Activated CD4-positive, alpha-beta T cell treated with anti-CD3 and anti-CD28 coated beads for 24 hours (primary cell): ENCODE measurements at places on chromosomes 4 and X.

GRCh38 chr4:157996061-157997028, 176.5 kb downstream of the GASK1B start:
- DNase-seq = no peak

- no peak for DNase-seq
These were observed 151.8 kb upstream of the BCOR start for GRCh38 chrX:40249582-40249981.

- no peak for DNase-seq
These were observed 21.8 kb downstream of the FHL1 start for GRCh38 chrX:136168929-136169735.

DNA sequence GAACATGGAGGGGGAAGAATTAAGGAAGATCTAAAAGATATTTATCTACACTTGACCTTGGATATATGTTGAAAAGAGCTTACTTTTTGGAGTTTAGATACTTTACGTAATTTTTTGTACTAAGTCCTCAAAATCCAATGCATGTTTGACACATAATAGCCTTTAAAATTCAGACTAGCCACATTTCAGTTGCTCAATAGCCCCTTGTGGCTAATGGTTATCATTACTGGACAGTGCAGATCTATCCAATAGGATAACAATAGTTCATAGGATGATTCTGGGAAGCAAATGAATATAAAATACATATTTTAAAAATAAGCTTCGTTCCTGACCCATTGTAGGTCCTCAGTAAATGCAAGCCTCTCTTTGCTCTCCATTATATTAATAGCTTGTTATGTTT, 13.8 kb downstream of the AP1AR start:
- DNase-seq = no peak

- no peak for DNase-seq
These were observed 78.4 kb upstream of the RBPJ start for GRCh38 chr4:26242451-26242850.

GRCh38 chr4:78226279-78226678, 169.2 kb downstream of the FRAS1 start:
- no peak for DNase-seq

DNA sequence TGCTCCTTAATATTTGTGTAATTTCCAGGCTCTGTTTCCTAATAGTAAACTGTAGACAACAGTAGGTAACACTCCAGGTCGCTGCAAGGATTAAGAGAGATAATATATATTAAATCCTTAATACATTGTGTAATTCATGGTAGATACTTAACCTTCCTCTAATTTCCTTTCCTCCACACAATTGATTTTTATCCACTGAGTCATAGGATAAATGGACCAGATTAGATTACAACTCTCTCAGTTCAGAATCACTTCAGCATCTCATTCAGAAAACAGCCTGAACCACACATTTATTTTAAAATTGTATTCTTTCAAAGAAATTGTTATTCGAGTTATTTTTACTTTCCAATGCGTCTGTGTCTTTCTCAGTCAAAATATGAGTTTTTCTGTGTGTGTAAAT, 17.1 kb downstream of the GK2 start:
- no peak for DNase-seq

- DNase-seq = no peak
These were observed 23.0 kb upstream of the OTUD4 start for GRCh38 chr4:145203410-145203809.

GRCh38 chr4:184850018-184850417, 24.2 kb upstream of the ACSL1 start:
- no peak for DNase-seq

GRCh38 chrX:150621652-150622051, 53.2 kb downstream of the MTM1 start:
- DNase-seq = no peak

- no peak for DNase-seq
These were observed 57.1 kb upstream of the GUCY1A1 start for GRCh38 chr4:155609455-155610059.

- DNase-seq = no peak
These were observed 167.0 kb upstream of the CPEB2 start for GRCh38 chr4:14835288-14835687.

- DNase-seq = no peak
These were observed 10.5 kb downstream of the CD99L2 start for GRCh38 chrX:150887906-150888465.

GRCh38 chrX:32572644-32573043, 638.7 kb downstream of the DMD start:
- no peak for DNase-seq

- peak; percentile 31 for DNase-seq
These were observed 626 bp upstream of the CEP135 start for GRCh38 chr4:55947912-55948725.

DNA sequence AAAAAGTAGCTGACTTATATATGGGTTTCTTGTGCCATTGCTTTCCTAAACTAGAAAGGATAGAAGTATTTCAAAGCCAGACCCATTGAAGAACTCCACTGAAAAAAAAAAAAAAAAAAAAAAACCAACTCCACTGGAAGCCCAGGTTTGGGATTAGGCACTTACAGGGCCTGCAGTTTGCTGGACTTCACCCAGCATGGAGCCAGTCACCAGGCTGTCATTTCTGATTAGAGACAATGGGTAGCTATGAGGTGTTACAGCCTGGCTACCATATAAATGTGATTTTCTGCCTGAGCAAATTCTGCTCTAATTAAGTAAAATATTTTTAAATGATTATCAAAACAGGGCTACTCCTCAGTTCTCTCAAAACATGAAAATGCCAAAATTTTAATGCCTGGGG, 49.5 kb downstream of the HS6ST2 start:
- no peak for DNase-seq

DNA sequence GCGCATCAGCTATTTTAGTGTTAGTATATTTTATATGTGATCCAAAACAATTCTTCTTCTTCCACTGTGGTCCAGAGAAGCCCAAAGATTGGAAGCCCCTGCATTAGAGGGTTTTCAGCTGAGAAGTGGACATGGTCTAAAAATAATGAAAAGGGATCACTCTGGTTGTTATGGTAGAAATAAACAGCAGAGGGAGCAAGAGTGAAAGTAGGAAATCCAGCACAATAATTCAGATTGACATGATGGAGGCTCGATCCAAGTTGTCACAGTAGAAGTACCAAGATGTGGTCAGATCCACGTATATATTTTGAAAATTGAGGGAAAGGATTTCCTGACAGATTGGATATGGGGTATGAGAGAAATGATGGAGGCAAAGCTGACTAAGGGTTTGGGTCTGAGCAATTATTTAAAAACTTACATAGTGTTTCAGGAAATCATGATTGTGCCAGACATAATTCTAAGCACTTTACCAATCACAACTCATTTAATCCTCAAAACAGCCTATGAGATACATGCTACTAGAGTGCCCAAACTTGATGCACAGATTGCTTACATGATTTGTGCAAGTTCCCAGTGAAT, 17.0 kb upstream of the TMEM144 start:
- no peak for DNase-seq

DNA sequence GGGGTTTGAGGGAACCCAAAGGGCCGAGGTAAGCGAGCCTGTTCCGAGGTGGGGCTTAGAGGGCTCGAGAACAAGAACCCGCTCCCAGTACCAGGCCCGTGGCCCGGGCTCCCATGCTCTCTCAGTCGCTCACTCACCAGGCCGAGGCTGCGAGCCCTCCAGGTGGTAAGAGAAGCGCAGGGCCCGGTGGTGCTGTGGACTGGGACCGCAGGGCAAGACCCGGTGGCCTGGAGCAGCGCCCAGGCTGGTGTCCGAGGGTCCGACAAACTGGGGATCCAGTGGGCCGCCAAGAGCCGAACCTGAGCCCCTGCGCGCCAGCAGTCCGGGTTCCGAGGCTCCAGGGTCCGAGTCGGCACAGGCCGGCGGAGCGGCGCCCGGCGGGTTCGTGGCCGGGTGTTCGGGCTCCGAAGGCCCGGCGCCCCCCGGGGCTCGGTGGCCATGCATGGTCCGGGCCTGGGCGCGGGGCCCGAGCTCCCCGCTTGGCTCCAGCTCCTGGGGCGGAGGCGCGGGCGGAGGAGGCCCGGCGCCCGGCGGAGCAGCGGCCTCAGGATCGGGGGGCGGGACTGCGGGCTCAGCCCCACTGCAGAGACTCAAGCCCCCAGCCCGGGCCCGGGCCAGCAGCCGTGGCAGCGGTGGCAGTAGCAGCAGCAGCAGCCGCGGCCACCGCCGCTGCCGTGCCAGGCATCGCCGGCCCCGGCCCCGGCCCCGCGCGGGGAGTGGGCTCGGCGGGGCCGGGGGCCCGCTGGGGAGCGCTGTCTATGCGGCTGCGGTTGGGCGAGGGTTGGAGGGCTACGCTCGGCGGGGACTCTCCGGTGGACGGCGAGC, 833 bp downstream of the FGD1 start:
- no peak for DNase-seq

DNA sequence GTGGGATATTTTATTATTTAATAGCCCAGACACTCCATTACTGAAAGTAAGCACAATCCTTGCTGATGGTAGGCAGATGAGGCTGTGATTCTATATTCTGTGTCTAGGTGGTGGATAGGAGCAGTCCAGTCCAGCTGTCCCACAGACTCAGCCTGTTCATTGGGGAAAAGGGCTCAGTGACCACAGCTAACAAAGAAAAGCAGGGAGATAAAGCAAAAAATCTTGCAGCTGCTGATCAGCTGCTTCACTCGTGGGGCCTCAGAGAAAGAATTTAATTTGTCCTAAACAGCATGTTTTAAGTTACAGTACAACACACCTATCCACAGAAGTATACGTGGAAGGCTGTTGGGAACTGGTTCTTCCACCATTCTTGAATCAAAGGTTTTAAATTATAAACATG, 40.7 kb upstream of the ANK2 start:
- no peak for DNase-seq

DNA sequence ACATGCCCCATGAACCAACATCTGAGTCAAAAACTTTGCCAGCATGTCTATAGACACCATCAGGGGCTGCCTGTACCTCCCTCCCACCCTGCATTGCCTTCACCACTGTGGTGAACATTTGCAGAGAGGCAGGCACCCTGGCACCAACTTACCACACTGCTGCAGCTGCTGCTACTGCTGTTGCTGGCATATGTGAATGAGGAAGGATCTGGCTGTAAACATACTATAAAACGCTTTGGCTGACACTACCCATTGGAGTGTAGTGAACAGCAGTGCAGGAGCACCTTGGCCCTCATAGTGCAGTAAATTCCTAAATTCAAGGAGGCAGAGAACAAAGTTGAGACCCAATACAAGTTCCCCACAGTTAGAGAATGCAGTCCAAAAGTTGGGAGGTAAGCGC, 90.6 kb upstream of the SPIN4 start:
- DNase-seq = no peak

DNA sequence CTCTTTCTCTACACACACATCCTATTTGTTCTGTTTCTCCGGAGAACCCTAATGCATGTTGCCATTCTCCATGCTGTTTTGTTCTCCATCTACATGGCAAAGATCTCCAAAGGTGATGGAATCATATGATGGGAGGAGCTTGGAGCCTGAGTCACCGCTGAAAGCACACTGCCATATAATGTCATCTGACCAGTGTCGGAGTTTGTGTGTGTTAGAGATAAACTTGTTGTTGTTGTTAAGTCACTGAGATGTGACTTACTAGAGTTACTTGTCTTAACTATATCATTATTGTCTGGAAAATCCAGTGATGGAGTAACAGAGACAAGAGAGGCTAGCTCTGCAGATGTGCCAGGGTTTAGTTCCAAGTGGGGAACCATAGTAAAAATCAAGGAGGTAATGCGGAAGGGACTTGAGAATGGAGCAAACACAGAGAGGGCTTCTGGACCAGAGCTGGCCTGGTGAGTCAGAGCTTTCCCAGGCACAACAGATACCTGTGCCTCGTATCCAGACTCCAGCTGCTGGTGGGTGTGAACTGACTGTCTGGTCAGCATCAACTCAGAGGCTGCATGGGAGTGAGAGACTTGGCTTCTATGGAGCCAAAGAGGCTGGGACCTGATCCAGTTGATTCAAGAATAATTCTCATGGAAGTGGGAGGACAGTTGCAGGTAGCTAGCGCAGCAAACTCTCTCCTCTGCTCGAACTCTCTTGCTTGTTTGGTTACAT, 30.6 kb upstream of the CCKAR start:
- DNase-seq = no peak

GRCh38 chr4:167826281-167826680, 266.1 kb upstream of the ANXA10 start:
- DNase-seq = no peak

- DNase-seq = no peak
These were observed 181.6 kb downstream of the LARP7 start for GRCh38 chr4:112818594-112818965.

- no peak for DNase-seq
These were observed 228.6 kb upstream of the CTSO start for GRCh38 chr4:156182269-156182668.

- no peak for DNase-seq
These were observed 71.0 kb downstream of the GPAT3 start for GRCh38 chr4:83606898-83607297.

GRCh38 chr4:129748991-129749390, 653.0 kb downstream of the C4orf33 start:
- DNase-seq = no peak

GRCh38 chr4:95939141-95939540, 99.2 kb downstream of the PDHA2 start:
- DNase-seq = no peak

DNA sequence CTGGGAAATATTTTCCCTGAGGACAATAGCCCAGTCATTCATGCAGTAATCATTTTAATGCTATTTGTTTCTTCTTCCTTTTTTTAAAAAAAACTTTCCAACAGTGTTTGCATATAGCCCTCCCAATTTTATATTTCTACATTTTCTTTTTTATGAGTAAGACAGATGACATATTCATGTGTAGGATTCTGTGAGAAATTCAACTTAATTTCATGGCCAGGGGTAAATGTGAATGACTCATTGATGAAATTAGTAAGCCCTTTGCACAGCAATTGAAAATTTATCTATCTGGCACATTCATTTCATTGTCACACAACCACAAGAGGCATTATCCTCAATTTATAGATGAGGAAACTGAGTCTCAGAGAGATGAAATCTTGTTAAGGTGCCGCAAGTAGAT, 13.7 kb upstream of the SMIM20 start:
- no peak for DNase-seq

DNA sequence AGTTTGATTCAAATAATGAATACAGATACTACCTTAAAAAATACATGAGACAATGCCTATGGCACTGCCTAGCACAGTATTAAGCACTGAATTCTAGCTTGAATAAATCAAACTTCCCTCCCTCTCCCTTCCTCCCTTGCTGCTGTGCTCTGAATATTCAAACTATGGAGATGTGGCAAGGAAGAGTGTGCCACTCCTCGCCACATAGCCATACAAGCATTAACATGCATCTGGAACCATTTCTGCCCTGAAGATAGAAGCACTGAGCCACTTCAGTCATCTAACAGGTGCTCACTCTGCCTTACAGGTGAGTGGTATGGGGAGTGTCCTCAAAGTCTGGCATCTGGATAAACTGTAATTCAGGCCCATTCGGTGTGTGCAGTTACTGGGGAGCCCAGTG, 276.9 kb downstream of the ARHGAP24 start:
- no peak for DNase-seq

- DNase-seq = no peak
These were observed 107.6 kb upstream of the BMPR1B start for GRCh38 chr4:94650134-94650495.

- DNase-seq = no peak
These were observed 601 bp downstream of the SMARCAD1 start for GRCh38 chr4:94208266-94208665.

GRCh38 chr4:37780444-37781130, 45.9 kb upstream of the PGM2 start:
- no peak for DNase-seq

- DNase-seq = no peak
These were observed 32.8 kb downstream of the REPS2 start for GRCh38 chrX:16979226-16979625.

GRCh38 chrX:151227627-151228026, 51.2 kb downstream of the GPR50 start:
- no peak for DNase-seq

- DNase-seq = no peak
These were observed 30.2 kb downstream of the ZNF185 start for GRCh38 chrX:152927858-152928760.
